ENCODE measurements at places on chromosomes 3 and 15. TPM values are rescaled to one million over a fixed set of nuclear protein-coding genes. Genes with fewer than 3 reads are reported as not detected.

DNA sequence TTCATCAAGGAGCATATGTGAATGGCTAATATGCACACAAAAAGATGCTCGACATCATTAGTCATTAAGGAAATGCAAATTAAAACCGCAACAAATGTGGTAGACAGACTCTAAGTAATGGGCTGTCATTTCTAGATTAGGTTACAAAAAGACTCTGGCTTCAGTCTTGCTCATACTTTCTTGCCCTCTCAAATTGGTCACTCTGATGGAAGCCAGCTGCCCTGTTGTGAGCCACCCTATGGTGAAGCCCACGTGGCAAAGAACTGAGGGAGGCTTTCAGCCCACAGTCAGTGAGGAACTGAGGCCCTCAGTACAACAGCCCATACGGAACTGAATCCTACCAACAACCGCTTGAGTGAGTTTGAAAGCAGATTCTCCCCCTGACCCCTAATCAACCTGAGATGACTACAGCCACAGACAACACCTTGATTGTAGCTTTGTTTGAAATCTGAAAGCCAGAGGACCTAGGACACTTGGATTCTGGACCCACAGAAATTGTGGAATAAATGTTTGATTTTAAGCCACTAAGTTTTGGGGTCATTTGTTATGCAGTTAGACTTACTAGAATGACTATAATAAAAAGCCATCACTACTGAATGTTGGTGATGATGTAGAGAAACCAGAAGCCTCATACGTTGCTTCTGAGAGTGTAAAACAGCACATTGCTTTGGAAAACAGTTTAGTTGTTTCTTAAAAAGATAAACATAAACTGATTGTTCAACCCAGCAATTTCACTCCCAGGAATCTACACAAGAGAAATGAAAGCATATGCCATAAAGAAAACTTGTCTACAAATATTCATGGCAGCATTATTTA, 45.7 kb downstream of the EHHADH start:
- peak; percentile 45 for DNase-seq

GRCh38 chr15:51186891-51187290, 92.2 kb upstream of the TNFAIP8L3 start:
- no peak for DNase-seq

- DNase-seq, result no peak
Observed at GRCh38 chr15:101122266-101122665, 129.6 kb downstream of the CHSY1 start.

AADACL2 gene
- polyA plus RNA-seq, result not detected

REC114 gene
- not detected for polyA plus RNA-seq

All from GM23248 (cell line).